ENCODE measurements at places on chromosomes 4 and X.

GRCh38 chrX:150269605-150270254 is 93.4 kb upstream of the MAMLD1 start:
- no peak for DNase-seq

DNA sequence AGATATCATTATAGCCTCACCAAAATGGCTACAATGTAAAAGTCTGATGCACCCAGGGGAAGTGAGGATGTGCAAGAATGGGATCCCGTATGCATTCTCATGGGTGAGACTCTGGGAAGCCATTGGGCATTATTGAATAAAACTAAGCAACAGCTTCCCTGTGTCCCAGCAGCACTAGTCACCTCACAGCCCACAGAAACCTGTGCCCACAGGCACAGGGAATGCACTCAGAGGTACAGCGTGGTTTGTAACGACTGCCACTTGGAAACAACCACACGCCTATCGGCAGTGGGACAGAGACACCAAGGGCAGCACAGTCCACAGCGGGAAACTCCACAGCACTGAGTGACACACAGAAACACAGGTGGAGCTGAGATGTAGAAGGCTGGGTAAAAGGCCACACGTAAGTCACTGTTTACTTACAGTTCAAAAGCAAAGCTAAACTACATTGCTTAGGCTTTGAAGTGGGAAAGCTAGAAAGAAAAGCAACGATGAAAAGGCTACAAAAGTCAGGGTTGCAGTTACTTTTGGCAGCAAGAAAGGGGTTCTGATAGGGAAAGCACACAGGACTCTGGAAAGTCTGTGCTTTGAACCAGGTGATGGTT is 69.2 kb downstream of the HAUS3 start:
- DNase-seq = no peak

- no peak for DNase-seq
Observed at GRCh38 chr4:168618577-168619265, 121.9 kb downstream of the PALLD start.

DNA sequence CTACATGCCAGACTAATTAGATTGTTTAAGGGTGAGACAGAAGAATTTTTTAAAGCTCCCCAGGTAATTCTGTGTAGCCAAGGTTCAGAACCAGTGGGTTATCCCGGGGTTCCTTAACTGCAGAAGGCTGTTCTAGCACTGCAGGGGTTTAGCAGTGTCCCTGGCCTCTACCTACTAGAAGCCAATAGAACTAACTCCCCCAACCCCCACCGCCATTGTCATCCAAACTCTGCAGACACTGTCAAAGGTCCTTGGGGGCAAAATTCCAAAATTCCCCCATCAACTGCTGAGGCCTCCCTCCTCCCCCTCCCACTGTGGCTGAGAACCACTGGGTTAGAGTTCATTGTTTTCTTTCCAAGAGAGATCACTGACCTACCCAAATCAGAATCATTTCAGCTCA is 66.4 kb downstream of the MOSPD2 start:
- DNase-seq = no peak

- DNase-seq = no peak
Observed at GRCh38 chr4:107757283-107757682, 37.2 kb upstream of the PAPSS1 start.

GRCh38 chrX:49291615-49292337 is 11.7 kb upstream of the GAGE10 start:
- DNase-seq = no peak

DNA sequence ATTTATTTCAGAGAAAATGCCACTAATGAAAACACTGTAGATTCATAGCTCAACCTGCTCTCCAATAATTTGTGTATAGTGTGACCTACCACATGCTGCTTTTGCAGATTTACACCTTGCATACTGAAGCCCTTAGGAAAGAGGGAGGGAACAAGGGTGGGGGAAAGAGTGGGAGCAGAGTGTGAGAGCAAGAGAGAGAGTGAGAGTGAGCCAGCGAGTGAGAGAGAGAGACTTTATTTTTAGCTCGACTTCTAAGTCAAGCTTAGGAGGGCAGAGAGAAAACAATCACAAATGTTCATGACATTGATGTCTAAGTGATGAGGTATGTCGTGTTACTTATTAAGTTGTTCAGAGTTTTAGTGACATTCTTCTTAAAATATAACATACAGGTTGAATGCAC is 112.5 kb upstream of the HAND2 start:
- DNase-seq = no peak

- DNase-seq = no peak
Observed at GRCh38 chr4:5238173-5238572, 186.9 kb downstream of the STK32B start.

- DNase-seq = no peak
Observed at GRCh38 chrX:42117318-42117717, 194.0 kb upstream of the CASK start.

GRCh38 chrX:117969328-117969727 is 147.3 kb downstream of the KLHL13 start:
- DNase-seq = peak; percentile 86

DNA sequence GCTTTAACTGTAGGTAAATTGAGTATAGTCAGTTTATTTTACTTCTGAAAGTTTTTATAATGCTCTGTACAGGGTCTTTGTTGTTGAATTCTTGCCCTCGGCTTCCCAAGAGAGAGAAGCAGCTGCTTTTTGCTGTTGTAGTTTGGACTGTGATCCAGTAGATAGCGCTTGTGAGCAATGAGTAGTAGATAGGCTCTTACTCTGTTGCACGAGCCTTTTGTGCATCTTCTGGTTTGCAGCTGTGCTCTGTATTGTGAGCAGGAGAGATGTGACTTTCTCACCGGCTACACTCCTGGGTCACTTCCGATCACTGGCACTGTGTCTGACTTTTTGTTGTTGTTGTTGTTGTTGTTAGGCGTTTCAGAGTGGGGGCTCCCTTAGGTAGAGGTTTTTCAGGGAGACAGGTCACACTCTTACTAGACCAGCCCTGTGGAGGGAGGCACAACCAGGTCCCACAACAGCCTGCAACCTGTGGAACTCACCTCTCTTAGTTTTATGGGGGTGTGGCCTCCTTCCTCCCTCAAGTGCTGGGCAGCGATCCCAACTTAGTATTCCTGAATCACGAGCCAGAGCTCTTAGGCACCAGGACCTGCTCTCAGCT is 822.1 kb upstream of the GALNTL6 start:
- DNase-seq = no peak

GRCh38 chr4:98245226-98245625 is 16.0 kb upstream of the RAP1GDS1 start:
- DNase-seq = no peak
